Cortex of kidney (tissue), 1 donor: ENCODE measurements at places on chromosomes 3 and 15.

- DNase-seq = no peak
These were observed 71.5 kb upstream of the FILIP1L start for GRCh38 chr3:100185847-100186246.

- DNase-seq = no peak
These were observed 31.3 kb downstream of the LDHAL6B start for GRCh38 chr15:59237924-59238331.

- DNase-seq = no peak
These were observed 48.3 kb upstream of the TIPARP start for GRCh38 chr3:156626104-156626503.

DNA sequence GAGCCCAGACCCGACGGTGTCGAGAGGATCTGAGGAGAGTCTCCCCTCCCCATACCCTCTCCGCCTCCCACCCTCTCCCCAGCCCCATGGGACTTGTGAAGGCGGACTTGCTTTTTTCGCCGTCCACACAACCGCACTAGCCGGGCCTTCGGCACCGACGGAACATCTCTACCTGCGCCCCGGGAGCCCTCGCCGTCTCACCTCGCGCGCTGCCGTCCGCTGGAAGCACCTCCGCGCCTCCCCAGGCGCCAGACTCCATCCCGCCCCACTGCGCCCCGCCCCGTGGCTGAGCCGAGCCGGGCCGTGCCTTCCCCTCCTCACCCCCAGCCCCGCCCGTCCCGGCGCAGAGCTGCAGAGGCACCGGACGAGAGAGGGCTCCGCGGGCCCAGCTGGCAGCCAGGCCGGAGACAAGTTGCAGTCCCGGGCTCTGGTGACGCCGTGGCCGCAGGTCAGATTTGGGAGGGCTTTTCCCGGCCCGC lies at the start of the genes DUOX1 and DUOXA1:
Gene DUOX1, plus strand, starts transcription at position 344 of the 479 bp plus-strand sequence. CDS start 1,973 bp downstream, outside the sequence.
Gene DUOXA1, minus strand, starts transcription at position 229 of the 479 bp plus-strand sequence. CDS start 6,865 bp downstream, outside the sequence.
- DNase-seq = no peak

DNA sequence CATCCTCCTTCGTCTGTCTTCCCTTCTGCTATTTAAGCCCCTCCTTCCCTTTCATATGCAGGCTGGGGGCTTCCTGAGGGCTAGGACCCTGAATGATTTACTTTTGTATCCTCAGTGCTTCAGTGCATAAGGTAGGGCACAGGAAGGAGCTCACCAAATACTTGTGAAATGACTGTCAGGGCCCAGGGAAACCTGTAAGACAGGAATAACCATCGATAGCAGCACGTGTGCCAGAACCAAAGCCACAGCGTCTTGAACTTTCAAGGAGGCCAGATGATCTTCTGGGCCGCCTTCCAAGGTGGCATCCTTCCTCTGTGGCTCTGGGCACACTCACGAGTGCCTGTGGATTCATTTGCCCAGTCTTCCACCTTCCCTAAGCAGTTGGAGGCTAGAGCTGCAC lies 3.9 kb downstream of the TMED3 start:
- no peak for DNase-seq

DNA sequence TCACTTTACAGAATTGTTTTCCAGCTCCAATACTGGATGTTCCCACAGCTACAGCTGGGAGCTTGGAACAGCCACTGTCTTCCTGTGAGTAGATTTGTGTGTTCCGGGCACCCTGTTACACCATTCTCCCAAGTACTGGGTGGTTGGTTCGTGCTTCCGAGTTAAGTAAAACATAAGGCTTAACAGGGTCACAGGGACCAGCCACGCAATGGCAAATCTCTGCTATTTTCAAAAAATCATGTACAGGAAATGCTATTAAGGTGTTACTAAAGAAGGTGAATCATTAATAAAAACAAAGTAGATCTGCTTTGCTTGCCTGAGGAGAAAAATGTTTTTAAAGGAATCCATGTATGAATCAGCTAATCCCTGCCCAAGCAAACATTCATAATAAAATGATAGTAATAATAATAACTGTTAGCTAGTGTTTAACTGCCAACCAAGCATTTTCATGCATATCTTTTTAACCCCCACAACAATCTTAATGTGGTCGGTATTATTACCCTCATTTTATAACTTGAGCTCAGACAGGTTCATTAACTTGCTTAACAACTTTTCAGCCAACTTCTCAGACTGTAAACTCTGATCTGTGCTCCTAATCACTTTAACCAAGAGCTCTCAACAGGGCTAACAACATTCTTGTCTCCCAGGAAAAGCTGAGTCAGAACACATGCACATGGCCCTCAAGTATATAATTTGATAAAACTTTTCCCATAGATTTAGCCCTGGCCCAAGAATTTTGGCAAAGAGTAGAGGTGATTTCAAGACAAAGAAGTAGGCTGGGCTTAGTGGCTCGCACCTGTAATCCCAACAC lies 2.7 kb upstream of the C2CD4A start:
- DNase-seq = no peak
